ENCODE measurements at places on chromosomes 1 and 21.

DNA sequence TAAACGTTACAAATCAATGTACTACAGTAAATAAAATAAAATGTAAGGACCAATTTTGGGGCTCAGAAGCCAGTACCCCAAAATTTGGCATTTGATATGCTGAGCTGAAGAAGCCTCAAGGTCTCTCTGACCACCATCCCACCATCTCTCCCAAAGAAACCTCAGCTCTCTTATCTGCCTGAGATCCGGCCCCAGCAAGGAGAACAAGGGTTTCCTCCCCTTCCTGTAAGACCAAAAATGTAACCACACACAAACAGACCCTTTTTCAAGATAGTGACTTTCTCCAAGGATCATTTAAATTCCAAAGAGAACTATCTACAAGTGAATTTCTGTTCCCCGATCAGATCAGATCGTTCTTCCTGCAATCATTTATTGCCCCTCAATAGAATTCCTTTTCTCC lies 68.1 kb upstream of the SLC45A1 start:
- no peak for DNase-seq

DNA sequence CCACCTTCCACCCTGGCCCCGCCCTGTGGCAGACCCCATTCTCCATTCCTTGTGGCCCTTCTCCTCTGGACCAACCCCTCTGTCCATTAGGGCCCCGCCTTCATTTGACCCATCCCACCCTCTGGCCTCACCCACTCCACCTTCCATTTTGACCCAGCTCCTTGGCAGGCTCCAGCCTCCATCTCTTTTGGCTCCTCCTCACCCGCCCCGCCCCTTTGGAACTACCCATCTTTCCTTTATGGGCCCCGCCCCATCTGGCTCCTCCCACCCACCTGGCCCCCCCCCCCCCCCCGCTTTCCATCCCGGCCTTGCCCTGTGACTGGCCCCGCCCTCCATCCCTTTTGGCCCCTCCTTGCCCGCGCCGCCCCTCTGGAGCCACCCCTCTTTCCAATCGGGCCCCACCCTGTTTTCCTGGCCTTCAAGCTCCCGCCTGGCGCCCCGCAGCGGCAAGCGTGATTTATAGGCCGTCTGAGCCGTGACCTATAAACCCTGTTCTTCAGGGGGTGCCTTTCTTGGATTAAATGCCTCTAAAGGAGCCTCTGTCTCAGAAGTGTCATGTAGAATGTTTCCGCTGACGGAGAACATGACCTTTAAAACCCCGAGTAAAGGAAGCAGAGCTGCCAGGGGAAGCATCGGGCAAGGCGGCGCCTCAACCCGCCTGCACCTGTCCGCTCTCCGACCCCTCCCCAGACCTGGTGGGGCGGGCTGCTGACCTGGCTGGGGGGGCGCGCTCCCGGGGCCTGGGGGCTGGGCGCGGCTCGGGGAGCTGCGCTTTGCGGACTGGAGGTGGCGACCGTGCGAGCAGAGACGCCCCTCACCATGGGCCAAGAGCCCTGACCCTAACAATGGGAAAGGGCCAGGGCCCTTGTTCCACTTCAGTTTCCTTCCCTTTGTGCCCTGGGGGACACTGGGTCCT lies 178.0 kb downstream of the CAMTA1 start:
- peak; percentile 54 for DNase-seq

GRCh38 chr1:151563376-151563775 lies 23.3 kb downstream of the TUFT1 start:
- no peak for DNase-seq

GRCh38 chr1:156586323-156586722 lies 5.3 kb upstream of the NAXE start:
- no peak for DNase-seq

DNA sequence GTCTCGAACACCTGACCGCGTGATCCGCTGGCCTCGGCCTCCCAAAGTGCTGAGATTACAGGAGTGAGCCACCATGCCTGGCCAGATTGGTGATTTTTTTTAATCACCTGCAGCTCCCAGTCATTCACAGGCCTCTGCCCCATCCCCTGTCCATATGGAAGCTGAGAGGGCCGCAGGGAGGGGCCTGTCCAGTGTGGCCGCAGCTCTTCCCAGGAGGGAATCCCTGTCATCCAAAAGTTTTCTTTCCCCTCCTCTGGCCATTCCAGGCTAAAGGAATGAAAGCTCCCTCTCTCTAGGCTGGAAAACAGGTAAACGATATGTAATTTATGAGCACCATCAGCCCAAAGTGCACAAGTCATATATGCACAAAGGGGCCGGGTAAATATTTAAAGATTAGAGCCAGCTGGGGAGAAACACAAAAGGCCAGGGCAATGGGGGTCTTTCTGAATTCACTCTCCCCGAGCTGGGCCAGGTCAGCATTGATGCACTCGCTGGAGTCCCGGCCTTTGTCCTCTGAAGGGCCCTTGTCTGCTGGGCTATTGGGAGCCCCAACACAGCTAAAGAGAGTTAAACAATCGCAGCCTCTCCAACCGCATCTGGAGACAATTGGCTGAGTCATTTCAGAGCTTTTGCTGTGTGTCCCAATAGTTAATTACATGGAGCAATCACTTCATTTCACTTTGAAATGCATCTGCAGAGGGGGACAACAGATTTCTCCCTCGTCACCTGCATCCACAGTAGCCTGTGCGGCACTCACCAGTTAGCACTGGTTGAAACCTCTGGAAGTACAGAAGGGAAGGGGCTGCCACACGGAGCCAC lies 3.8 kb upstream of the HES3 start:
- DNase-seq: no peak

- DNase-seq: no peak
Observed at GRCh38 chr1:168216171-168216570, 9.6 kb upstream of the SFT2D2 start.

DNA sequence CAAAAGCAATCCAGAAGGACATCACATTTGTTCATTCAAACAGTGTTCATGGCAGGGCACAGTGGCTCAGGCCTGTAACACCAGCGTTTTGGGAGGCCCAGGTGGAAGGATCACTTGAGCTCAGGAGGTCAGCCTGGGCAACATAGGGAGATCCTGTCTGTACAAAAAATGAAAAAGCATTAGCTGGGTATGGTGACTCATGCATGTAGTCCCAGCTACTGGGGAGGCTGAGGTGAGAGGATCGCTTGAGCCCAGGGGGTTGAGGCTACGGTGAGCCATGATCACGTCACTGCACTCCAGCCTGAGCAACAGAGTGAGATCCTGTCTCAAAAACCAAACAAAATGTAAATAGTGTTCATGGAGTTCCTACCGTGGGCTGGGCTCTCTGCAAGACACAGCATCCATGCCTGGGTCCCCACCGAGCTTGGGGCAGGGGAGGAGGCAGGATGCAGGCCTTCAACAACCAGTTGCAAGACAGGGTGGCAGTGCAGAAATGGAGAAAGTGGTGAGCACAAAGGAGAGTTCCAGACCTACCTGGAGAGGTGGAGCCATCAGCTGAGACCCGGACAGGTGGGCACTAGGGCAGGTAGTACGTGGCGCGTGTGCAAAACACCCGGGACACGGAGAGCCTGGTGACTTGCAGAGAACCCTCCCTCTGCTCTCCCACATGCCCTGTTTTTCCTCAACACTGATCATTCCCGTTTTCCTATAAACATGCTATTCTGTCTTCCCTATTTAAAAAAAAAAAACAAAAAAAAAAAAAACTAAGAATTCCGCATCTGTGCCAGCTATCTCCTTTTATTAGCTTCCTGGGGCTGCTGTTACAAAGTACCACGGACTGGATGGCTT lies 138.9 kb downstream of the TOMM20 start:
- DNase-seq: no peak

DNA sequence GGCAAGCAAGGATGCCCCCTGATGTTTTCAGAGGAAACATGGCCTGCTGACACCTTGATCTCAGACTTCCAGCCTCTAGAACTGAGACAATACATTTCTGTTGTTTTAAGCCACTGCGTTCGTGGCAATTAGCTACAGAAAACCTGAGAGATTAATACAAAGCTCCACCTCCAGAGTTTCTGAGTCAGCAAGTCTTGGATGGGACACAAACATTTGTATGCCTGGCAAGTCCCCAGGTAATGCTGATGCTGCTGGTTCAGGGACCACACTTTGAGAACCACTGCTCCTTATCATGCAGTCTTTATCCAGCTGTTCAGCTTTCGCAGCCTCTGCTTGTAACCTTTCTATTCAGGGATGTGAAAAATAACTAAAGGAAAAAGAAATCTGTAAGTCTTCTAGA lies 565.7 kb upstream of the PLXNA2 start:
- DNase-seq: no peak

- DNase-seq: no peak
Observed at GRCh38 chr1:222790520-222790919, 24.3 kb upstream of the DISP1 start.

GRCh38 chr1:176858433-176858916 lies 306.0 kb downstream of the ASTN1 start:
- no peak for DNase-seq

GRCh38 chr1:111967067-111967690 lies 22.3 kb downstream of the KCND3 start:
- no peak for DNase-seq

DNA sequence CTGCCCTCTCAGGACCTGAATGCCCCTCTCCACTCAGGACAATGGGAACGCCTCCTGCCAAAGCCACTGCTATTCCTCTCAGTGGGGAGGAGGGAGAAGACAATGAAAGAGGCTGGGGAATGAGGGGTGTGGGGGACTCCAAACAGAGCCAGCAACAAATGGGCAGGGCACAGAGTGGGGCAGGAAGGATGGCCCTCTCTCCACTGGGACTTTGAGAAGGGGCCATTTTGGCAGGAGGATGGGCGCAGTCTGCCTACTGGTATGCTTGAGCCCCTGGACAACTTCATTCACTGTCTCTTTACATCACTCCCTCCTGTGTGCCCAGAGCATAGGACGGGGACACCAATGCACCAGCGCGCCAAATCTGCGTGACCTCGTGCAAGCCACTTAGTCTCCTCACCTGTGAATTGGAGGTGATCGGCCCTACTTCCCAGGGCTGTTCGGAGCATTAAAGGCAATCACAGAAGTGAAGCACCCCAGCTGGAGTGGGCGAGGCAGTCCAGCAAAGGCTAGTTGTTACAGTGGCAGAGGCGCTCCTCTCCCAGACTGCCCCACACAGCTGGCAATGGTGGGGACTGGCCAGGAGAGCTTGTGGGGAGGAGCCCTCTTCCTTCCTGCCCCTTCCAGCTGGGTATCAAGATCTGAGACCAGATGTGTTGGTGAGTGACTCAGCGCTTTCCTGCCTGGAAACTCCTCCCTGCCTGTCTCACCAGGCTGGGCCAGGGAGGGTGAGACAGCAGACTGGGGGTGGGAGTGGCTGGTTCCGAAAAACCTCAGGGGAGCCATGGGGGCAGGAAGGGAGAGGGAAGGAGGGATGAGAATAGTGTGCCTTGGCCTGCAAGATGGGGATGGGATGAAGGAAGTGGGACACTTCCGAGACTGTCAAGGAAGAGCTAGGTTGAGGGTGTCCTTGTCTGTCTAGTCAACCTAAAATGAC lies 22.4 kb upstream of the SYNC start:
- no peak for DNase-seq

GRCh38 chr21:42256316-42256715 lies 37.4 kb downstream of the ABCG1 start:
- DNase-seq: no peak

DNA sequence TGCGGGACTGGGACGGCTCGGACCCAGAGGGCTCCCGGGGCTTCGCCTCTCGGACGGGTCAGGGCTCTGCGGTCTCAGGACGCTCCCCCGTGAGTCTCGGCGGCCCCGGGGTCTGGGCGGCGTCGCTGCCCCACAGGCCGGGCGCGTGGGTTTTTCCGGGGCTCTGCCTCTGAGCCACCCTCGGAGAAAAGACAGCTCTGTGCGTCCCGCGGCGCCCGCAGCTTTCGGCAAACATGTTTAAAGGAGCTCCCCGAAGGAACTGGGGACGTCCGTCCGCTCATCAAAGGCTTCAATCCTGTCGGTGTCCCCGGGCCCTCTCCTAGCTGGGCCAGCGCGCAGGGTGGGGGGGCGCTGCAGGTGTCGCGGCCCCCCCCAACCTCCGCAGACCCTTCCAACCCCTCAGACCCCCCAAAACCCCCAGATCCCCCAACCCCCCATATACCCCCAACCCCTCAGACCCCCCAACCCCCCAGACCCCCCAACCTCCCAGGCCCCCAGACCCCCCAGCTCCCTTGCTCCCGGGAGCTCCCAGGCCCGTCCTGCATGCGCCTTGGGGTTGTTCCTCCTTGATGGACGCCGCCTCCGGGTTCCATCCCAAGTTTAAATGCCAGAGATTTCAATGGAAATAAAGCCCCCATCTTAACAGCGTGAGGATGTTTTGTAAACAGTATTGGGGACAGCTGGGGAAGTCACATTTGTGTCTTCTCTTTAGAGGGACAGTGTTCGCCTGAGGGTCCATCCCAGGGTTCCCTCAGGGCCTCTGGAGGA lies 996 bp upstream of the C1orf159 start:
- DNase-seq: peak; percentile 43

GRCh38 chr1:31414980-31415370 lies 2.0 kb downstream of the SERINC2 start:
- DNase-seq: no peak

DNA sequence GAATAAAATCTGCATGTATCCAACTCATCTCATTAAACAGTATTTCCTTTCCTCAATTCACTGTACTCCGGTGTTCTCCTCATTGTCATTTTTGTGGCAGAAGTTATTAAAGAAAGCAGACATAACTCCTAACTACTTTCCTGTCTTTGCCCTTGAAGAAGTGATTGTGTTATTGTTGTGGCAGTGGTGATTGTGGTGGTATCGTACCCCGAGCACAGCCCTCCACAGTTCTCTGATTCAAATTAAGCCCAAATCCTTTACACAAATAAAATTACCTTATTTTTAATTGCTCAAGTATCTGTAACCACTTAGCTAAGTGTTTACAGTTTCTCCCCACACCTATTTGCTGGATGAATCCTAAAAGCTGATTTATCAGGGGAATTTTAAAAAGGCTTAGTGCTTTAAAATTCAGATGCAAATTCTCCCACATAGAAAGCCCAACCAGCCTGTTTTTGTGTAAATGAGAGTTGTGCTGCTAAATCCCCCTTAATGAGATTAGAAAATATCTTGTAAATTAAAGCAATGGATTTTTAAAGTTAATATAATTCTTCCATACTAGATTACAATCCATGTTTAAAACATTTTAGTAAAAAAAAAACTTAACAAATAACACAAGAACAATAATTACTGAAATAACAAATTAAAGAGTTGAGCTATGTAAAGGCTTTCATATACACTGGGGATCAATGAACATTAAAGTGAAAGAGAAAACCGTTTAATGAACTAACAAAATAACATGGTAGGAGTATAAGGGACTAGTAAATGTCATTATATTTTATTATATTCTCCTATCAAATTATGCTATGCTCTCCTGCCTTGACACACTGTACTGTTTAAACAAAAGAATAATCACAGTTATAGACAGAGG lies 259.0 kb downstream of the NEGR1 start:
- DNase-seq: no peak

- no peak for DNase-seq
Observed at GRCh38 chr1:30464187-30464617, 259.2 kb downstream of the MATN1 start.

GRCh38 chr1:235552146-235552716 lies 48.0 kb upstream of the B3GALNT2 start:
- DNase-seq: no peak

Data from activated naive CD4-positive, alpha-beta T cell treated with anti-CD3 and anti-CD28 coated beads, Interleukin-2, amount 50 U/mL, for 16 hours (primary cell).